Smooth muscle cell of the coronary artery (primary cell): ENCODE measurements at places on chromosomes 11 and 22. TPM values are rescaled to one million over a fixed set of nuclear protein-coding genes. Genes with fewer than 3 reads are reported as not detected.

ARHGAP8 gene
- 0.15 and 0.23 TPM in 2 replicates for total RNA-seq

OOSP4B gene
- not detected in 2 replicates for total RNA-seq

MB gene
- total RNA-seq: 0.15 TPM in 1 of 2 replicates, not detected in the other

PICK1 gene
- 12.1 and 15.7 TPM in 2 replicates for total RNA-seq

OR52N5 gene
- total RNA-seq: not detected in 2 replicates
